ENCODE measurements at places on chromosomes 2 and 18.

- DNase-seq = no peak
Observed at GRCh38 chr2:105405291-105405690, 6.4 kb upstream of the FHL2 start.

DNA sequence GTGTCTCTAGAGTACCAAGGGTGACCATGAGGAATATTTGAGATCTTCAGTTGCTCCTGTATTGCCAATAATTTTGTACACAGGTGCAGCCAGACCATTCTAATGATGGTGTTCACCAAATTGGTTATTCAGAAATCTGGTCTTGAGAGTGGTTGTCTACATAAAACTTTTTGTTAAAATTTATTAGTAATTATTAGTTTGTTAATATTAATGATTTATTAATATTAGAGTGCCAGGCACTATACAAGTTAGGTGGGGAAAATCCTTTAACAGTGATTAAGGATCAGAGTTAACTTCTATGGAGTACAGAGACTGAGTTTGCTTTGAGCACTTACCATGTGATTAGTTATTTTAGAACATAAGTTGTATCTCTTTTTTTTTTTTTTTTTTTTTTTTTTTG is 9.0 kb downstream of the EIF5B start:
- DNase-seq = no peak

- DNase-seq = peak; percentile 35
Observed at GRCh38 chr2:68594674-68595492, 48.5 kb upstream of the PROKR1 start.

GRCh38 chr2:30704309-30705020 is 102.8 kb downstream of the CAPN13 start:
- DNase-seq = no peak

DNA sequence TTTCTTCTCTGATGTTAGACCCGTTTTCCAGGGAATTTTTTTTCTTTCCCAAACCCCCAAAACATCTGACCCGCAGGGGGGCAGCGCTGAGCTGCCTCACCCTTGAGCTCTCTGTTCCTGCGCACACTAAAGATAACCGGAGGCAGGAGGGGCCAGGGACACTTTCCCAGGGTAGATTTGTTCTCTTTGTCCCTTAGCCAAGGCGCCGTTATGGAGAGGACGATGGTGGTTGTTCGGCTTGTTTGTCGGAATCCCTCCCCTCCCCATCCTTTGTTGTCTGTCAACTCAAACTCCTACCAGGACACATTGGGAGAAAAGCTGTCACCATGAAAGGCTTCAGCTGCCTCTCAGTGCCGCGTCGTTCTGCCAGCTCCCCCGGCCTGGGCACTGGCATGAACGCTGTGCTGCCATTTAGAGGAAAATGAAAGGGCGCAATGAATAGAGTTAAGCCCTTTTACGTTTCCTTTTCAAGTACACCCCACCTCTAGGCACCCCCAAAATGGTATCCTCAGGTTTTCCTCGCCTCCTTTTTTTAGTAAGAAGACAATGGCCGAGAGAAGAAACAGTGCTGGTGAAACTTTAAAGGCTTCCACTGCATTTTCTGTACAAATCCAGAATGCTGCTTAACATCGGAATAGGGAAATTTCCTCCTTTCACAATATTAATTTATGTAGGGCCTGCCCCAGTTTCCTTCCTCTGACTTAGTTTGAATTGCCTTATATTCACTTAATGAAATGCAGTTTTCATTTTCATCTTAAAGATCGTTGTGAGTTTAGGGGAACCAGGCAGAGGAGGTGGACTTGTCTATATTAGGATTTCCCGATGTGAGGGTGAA is 62.1 kb downstream of the RND3 start:
- DNase-seq = no peak

- DNase-seq = no peak
Observed at GRCh38 chr2:100981011-100981410, 21.1 kb upstream of the RPL31 start.

DNA sequence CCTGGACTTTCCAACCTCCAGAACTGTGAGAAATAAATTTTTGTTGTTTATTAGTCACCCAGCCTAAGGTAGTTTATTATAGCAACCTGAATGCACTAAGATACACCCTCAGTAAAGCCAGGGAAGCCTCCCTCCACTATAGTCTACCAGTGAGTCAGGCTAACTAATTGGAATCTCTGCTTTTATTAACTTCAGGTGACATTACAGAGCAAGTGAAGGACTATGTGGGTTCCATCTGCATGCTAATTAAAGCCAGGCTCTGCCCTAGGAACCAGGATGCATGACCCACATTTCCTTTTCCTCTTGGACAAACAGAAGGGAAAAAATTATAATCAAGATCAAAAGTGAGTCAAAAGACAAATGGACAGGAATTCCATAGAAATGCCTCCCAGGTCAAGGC is 56.1 kb downstream of the ZC3H8 start:
- DNase-seq = no peak

GRCh38 chr2:66305718-66306117 is 129.2 kb upstream of the MEIS1 start:
- DNase-seq = no peak

- DNase-seq = no peak
Observed at GRCh38 chr2:99900556-99900955, 241.8 kb downstream of the AFF3 start.

DNA sequence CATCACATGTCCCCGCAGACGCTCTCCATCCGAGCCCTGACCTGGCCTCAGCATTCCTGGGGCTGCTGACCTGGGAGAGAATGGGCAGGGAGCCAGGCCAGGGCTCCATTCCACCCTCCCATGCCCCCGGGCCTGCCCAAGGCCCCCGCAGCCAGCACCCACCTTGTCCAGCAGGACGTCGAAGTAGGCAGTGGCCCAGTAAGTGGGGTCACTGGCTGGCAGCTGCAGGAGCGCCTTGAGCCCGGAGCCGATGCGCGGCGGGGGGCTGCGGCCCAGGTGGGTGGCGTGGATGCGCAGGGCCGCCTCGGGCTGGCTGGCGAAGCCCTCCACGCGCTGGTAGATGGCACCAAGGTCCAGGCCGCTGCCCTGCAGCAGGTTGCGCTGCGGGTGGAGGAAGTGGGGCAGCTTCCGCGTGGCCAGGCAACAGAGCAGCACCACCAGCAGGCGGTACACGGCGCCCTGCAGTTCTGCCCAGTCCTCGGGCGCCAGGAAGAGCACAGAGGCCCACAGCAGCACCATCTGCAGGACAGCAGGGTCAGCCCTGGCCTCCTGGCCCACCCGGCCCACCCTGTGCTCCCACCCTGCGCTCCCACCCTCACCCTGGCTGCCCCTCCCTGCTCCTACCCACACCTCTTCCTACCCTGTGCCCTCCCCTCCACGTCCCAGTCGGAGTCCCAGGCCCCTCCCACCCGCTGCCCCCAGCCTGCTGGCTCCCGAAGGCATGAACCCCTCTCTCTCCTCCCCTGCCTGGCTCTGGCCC is 7.6 kb downstream of the MAB21L4 start:
- DNase-seq = no peak

DNA sequence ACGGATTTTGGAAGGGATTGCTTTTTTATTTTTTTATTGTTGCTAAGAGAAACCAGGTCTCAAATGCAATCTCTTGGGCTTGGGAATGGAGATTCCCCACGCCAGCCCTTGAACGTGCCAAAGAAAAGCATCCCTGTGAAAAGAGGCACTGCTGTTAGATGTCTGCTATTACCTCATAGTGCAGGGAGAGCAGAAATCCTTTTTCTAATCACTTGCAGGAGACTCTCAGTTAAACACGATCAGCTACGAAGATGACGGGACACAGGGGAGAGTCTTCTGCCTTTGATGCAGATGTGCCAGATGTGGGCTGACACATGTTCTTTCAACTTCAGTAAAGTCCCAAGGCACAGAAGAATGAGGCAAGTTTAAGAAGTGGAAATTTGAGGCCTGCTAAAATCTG is 381.6 kb upstream of the TRIB2 start:
- DNase-seq = no peak
